Naive thymus-derived CD4-positive, alpha-beta T cell (primary cell): ENCODE measurements at places on chromosomes 5 and 9.

DNA sequence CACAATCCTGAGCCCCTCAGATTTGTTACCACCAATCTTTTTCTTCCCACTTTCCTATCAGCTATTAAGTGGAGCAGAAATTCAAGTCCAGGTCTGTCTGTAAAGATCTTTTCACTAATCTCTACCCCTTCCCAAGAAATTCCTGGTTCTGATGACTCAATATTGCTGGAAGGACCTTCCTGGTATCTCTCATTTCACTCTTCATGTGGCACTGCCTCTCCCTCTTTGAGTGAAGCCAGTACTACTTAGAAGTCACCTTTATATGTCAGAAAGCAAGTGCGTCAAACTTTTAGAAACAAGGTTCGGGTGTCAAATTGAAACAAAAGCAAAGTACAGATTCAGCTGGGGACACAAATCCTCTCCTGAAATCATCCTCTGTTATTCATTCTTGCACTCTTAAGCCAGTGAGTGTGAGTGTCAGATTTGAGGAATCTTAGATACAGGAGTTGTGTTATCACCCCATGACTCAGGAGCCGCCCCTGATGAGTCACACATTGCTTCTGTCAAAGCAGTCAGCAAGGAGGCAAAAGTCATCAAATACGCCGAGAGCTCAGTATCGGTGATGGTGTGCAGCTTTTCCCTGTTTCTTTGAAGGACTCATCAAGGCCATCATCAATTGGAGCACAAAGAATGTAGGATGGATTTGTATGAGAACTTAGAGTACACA lies 313.0 kb downstream of the CETN3 start:
- no peak for DNase-seq

- DNase-seq: no peak
Measured at GRCh38 chr9:97484134-97484533, 17.3 kb upstream of the TMOD1 start.

DNA sequence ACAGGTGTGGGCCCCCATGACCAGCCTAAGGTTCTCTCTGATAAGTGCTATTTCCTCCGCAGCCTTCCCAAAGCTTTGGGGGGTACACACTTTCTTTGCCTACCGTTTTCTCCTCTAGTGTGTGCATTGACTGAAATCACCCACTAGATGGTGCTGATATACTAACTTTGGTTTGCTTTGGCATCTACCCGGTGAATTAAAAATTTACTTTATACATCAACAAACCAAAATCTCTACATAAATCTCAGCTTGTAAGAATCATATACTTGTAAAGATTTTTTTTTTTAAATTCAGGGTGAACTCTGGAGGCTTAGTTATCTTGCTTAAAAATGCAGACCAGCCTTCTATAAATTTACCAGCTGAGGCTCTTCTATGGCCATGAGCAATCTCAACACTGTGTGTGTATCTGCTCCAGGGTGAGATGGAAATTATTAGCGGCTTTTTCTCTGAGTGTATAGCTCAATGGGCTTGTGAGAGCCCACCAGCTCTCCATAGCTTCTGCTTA lies 475.7 kb upstream of the TNC start:
- no peak for DNase-seq

DNA sequence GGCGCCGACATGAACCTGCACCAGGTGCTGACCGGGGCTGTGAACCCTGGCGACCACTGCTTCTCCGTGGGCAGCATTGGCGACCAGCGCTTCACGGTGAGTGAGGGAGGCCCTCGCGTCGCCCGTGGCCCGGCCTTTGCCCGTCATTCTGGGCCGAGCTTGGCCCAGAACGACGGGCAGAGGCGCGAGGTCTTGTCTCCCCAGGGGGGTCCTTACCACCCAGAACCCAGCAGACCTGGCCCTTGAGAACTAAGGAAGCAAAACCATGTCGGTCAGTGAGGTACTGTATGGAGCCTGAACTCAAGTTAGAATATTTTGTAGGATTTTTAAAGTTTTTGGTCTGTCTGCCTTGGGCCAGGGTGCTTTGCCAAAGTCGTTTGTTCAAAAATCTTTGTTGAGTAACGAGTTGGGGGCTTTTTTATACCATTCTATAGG lies 691 bp downstream of the DMXL1 start:
- DNase-seq: no peak

DNA sequence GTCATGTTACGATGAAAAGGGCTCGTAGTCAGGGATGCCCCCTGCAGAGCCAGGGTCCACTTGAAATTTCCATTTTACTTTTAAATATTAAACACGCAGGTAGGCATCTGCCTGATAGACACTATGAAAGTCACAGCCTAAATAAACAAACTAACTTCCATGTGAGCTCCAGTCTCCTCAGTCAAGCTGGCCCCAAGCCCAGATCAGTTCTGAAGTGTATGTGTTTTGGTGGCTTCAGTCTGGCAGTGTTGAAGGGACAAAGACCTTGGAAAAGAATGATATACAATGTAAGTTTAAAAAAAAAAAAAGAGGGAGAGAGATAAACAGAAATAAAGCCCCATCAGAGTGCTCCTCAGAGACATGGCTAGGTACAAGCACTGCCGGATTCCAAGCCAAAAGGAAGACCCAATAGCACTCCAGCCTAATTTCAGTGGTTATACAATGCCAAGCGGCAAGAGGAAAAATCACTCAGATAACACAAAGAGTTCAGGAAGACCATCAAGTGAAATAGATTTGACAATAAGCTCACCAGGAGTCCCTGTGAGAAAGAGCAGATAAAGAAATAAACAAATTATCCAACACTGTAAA lies 181.0 kb downstream of the BNC2 start:
- no peak for DNase-seq

DNA sequence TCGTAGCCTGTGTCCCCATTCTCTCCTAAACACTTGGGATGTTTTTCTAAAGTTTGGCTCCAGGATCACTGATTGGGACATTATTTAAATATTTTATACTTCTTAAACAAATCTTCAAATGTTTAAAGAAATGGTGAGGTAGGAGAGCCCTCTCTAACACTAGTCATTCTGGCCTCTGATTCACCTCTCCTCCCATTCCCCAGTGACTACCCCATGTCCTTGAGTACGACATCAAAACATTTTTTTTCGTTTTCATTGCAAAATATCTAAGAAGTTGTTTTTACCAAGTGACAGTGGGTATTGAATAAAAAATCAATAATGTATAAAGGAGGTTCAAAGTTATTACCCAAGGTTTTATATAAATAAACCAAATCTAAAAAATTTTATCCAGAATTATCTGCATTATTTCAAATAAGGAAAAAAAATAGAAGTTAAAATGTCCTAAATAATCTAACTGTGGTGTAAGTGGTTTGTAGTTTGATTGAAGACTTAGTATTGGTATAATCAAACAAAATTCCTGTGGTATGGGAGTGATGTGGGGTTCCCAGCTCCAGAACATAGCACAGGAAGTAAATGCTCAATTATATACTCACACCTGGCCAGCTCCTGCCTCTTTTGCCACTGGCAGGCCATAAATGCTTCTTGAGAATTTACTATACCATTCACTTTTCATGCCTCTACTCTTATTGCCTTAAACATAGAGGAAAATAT lies 51.1 kb downstream of the MAST4 start:
- DNase-seq: no peak

DNA sequence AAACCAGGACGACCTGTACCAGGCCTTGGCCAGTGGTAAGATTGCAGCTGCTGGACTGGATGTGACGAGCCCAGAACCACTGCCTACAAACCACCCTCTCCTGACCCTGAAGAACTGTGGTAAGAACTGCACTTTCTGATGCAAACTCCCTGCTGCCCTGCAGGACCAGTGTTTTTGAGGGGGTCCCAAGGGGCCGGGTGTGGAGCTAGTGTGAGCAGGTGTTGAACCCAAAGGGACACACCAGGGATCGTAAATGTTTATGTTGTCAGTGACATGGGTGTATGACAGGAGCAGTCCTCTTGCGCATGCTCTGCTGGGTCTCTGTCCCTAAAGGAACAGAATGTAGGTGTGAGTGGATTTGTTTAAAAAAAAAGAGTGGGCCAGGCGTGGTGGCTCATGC lies 9.5 kb downstream of the GRHPR start:
- no peak for DNase-seq

- no peak for DNase-seq
Measured at GRCh38 chr5:132767150-132767549, 9.9 kb downstream of the SEPTIN8 start.

DNA sequence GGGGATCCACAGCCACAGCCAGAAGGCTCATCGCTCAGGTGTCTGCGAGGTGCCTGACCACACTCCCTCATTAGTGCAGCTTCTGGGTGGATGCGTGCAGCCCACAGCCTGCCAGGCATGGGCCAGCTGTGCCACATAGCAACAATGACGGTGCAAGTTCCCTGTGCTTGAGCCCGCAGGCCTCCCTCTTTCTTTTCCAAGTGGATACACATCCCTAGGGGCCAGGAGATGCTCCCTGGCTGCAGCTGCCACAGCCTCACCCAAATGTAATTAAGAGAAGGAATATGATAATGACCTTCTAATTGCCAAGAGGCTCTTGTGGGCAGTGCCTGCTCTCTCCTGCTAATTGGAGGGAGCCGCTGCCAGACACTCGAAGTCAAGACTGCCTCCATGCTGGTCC lies 116.0 kb upstream of the PPP1R26 start:
- DNase-seq: no peak

- no peak for DNase-seq
Measured at GRCh38 chr5:10743951-10744350, 17.1 kb downstream of the DAP start.

GRCh38 chr9:114362394-114362793 lies 25.4 kb downstream of the AKNA start:
- DNase-seq: no peak

GRCh38 chr5:138305797-138306196 lies 25.8 kb downstream of the CDC25C start:
- DNase-seq: no peak

GRCh38 chr9:22064957-22065356 lies 55.9 kb upstream of the CDKN2B start:
- DNase-seq: no peak

GRCh38 chr9:18074041-18074440 lies 399.9 kb upstream of the ADAMTSL1 start:
- DNase-seq: no peak

- no peak for DNase-seq
Measured at GRCh38 chr5:102295534-102296177, 428 bp downstream of the SLCO4C1 start.
